Right kidney (tissue), 9 donors: ENCODE measurements at places on chromosomes 16 and 17.

DNA sequence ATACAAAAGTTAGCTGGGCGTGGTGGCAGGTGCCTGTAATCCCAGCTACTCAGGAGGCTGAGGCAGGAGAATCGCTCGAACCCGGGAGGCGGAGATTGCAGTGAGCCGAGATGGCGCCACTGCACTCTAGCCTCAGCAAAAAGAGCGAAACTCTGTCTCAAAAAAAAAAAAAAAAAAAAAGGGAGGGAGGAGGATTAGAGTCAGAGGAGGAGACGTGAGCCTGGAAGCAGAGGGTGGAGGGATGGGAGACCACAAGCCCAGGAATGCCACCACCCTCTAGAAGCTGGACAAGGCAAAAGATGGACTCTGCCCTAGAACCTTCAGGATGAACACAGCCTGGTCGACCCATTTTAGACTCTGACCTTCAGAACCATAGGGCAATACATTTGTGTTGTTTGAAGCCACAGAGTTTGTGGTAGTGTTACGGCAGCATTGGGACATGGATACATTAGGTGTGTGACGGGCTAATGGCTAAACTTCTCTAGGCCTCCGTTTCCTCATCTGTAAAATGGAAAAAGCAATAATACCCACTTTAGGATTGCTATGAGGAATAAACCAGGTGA lies 2.1 kb upstream of the SMIM22 start:
- no peak for DNase-seq

GRCh38 chr16:4064950-4065352 lies 51.3 kb downstream of the ADCY9 start:
- DNase-seq, result no peak

DNA sequence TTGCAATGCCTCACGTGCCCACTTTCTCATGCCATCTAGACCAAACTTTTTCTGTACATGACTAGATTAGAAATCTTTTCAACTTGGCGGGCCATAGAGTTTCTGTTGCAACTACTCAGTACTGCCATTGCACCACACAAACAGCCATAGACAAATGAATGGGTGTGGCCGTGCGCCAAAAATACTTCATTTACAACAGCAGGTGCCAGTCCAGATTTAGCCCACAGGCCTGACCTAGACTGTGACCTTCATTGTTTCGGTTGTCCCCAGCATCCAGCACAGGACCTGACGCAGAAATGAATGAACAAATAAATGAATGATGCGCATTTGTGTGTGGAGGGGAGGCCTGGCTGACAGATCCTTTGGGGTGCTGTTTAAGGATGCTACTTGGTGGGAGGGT lies 14.3 kb upstream of the PDK2 start:
- no peak for DNase-seq

GRCh38 chr16:23434380-23434779 lies 18.6 kb downstream of the COG7 start:
- DNase-seq, result peak; percentile 33

- DNase-seq, result peak; percentile 75
These were observed 1.0 kb downstream of the ZNRF1 start for GRCh38 chr16:74999609-75000480.

DNA sequence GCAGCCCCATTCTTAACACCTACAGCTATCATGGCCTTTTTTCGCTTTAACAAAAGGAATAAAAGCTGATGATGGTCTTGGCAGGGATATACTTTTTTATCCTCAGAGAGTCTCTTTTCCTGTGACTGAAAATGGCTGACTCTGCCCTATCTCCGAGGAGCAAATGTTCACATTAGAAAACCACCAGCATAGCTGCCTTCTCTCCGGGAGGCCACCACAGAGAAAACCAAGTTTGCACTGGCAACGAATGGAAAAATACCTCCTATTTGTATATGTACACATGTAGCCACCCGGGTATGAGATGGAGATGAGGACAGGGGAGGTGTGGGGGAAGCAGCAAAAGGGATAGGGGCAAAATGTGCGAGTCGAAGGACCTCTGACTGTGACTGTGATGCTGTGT lies 88.2 kb downstream of the STX8 start:
- DNase-seq, result no peak

- peak; percentile 28 for DNase-seq
These were observed 74.9 kb upstream of the ZFHX3 start for GRCh38 chr16:73122604-73123391.

GRCh38 chr16:66705790-66706505 lies 9.4 kb upstream of the CMTM4 start:
- DNase-seq, result no peak

DNA sequence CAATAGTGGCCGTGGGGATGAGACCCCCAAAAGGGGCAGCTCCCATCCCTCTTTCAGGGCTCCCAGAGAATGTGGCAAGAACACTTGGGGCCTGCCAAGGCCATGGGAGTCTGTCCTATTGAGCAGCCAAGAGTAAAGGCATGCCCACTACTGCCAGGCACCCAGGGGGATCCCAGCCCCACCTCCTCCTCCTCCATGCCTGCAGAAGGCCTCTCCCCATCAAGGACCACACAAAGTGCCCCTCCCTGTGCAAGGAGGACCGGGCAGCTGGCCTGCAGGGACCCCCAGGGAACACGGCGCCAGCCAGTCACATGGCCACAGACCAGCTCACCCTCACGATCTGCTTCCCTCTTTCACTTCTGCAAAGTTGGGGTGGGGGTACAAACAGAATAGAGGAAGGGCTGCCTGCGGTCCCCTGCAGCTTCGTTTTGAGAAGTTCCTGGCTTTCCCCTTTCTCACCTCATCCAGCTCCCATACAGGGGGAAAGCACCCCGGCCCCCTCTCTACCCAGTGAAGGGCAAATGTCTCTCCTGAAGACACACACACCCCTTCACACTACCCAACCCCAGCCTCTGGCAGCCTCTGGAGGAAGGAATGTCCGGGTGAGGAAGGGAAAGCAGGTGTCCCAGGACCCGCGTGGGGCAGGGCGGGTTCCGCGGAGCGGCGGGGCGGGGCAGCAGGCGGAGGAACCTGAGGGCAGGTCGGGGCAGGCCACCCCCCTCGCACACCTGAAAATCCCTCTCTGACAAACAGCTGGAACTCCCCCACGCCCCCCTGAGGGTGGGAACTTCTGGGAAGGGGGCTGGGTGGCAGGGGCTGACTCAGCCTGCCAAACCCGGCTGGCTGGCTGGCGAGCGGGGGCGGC lies 2.0 kb downstream of the PPP1R9B start:
- peak; percentile 66 for DNase-seq

GRCh38 chr16:9148374-9149015 lies 57.1 kb downstream of the HAPSTR1 start:
- DNase-seq, result no peak

GRCh38 chr17:18278867-18279266 lies 18.4 kb downstream of the MIEF2 start:
- no peak for DNase-seq

- peak; percentile 64 for DNase-seq
These were observed 2.0 kb upstream of the YPEL2 start for GRCh38 chr17:59329176-59330052.

DNA sequence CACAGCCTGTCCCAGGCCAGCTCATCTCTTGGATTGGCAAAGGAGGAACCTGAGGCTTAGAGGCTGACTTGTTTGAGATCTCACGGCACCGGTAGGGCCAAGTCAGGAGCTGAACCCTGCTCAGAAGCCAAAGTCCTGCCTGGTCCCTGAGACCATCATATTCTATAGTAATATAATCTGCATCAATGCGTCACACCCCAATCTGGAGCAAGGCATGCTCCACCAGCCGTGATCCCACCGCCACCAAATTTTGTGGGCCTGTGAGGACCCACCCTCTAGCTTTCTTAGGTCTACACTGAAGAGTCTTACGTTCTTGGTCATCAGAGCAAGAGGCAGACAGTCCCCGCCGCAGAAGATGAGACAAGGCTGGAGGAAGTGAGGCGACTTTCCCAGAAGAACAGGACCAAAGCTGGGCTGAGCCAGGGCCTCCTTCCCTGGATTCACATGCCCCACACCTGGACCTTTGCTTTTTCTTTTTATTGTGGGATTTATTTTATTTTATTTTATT lies 2.7 kb downstream of the SULT1A1 start:
- DNase-seq, result no peak

DNA sequence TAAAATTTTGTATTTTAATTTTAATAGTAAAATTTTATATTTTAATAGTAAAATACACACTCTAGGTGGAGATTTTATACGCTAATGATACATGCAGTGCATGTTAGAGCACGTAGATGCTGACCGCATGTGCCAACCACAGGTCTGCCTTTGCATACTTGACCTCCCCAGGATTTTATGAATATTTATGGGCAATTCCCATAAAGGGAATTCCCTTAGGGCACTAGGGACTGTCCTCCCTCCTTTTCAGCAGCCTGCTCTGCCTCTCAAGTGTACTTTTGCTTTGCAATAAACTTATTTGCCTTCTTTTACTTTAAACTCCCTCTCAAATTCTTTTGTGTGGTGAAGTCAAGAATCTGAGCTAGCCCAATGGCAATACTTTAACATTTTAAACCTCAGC lies 217.7 kb upstream of the CDH8 start:
- DNase-seq, result no peak

DNA sequence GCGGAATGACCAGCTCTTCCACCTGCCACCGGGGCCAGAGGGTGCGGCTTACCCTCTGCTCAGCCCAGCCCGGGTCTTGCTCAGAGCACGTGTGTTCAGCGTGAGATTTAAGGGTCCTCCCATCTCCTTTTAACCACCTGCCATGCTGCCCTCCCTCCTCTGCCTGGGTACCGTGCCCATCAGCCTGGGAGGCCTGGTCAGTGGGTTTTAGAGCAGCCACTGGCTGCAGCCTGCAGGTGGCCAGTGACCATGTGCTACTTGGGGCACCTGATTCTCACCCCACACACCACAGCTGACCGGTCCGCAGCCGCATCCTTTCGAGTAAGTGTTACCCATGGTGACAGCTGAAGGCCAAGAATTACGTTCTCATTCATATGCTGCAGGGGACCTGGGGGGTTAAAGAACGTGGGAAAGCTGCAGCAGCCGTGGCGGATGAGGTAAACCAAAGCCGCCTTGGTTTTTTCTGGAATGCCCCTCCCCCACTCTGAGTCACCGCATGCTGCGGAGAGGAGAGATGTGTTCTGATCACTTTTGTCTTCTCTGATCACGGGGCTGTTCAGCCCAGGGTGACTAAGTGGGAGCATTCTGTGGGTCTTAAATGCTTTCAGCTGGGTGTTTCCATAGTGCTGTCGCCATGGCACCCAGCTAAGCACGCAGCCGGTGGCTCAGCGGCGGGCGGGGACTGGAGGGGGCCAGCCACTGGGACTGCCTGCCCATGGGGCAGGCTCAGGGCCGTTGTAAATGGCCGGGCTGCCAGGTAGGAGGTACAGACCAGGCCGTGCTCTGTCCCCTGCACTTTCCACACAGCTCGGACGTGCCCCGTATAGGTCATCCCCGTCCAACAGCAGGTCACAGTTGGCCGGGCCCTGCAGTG lies 59.8 kb downstream of the BAIAP2 start:
- DNase-seq, result peak; percentile 82

- DNase-seq, result no peak
These were observed 172.0 kb upstream of the CHMP6 start for GRCh38 chr17:80819422-80820164.

DNA sequence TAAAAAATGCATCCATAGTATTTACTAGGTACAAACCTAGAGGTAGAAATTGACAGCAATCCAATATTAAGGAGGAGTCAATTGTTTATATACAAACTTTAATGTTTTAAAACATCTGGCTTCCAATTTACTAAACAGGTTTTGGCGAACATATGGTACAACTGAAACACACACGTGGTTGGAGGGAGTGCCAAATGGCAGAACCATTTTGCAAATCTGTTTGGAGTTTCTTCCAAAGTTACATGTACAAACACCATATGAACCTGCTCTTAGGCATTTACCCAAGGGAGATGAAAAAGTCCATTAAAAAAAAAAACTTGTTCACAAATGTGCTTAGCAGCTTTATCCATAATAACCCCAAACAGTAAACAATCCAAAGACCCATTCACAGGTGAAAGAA lies 159.8 kb upstream of the MYOCD start:
- DNase-seq, result no peak

- no peak for DNase-seq
These were observed 12.1 kb downstream of the ZDHHC7 start for GRCh38 chr16:84999200-84999599.

GRCh38 chr17:913207-913606 lies 66.4 kb downstream of the NXN start:
- DNase-seq, result no peak

- no peak for DNase-seq
These were observed 56.6 kb downstream of the TEKT5 start for GRCh38 chr16:10638101-10638500.

GRCh38 chr17:46811978-46812583 lies 6.4 kb downstream of the WNT3 start:
- DNase-seq, result peak; percentile 37

DNA sequence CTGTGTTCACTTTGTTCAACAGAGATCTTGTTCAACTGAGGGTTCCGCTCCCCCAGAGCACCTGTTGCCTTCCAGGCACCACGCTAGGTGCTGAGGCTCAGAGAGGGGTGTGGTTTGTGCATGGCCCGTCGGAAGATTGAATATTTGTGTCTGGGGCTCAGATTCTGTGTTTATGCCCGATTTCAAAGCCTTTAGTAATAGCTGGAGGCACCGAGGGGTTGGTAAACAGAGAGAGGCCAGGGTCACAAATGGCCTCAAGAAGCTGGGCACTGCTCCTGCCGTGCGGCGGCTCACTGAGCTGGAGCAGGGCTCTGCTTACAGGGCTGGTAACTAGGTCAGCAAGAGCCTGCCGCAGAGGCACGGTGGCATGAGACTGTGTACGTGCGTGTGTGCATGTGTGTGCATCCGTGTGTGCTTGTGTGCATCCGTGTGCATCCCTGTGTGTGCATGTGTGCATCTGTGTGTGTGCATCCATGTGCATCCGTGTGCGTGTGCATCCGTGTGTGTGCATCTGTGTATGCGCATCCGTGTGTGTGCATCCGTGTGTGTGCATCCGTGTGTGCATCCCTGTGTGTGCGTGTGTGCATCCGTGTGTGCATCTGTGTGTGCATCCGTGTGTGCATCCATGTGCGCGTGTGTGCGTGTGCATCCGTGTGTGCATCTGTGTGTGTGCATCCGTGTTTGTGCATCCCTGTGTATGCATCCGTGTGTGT lies 5.4 kb downstream of the ITGAE start:
- no peak for DNase-seq

- no peak for DNase-seq
These were observed 167.9 kb downstream of the AXIN2 start for GRCh38 chr17:65393514-65393913.

DNA sequence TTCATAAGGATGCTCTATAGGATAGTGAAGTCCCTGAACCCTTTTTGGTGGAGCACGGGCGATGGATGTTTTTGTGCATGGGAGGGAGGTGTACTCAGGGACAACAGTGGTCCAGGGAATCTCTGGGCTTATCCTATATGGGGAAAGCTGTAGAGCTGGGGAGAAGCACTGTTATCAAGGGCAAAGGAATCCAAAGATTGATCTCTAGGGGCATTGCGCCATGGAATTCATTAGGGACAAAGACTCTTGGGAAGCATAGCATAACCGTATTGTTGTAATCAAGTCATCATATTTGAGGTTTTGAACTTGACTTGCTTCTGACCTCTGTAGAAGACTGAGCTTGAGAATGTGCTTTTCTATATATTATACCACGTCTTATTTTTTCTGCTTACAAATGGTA lies 172.9 kb upstream of the ZFHX3 start:
- DNase-seq, result no peak

- no peak for DNase-seq
These were observed 10.0 kb upstream of the CISD3 start for GRCh38 chr17:38719943-38720641.
